ENCODE measurements at places on chromosomes 12 and 14.
A peak's percentile ranks its signal among the peaks of the same experiment; 100 is the strongest.

- DNase-seq: no peak
These were observed 58.8 kb upstream of the FBRSL1 start for GRCh38 chr12:132430838-132431774.

DNA sequence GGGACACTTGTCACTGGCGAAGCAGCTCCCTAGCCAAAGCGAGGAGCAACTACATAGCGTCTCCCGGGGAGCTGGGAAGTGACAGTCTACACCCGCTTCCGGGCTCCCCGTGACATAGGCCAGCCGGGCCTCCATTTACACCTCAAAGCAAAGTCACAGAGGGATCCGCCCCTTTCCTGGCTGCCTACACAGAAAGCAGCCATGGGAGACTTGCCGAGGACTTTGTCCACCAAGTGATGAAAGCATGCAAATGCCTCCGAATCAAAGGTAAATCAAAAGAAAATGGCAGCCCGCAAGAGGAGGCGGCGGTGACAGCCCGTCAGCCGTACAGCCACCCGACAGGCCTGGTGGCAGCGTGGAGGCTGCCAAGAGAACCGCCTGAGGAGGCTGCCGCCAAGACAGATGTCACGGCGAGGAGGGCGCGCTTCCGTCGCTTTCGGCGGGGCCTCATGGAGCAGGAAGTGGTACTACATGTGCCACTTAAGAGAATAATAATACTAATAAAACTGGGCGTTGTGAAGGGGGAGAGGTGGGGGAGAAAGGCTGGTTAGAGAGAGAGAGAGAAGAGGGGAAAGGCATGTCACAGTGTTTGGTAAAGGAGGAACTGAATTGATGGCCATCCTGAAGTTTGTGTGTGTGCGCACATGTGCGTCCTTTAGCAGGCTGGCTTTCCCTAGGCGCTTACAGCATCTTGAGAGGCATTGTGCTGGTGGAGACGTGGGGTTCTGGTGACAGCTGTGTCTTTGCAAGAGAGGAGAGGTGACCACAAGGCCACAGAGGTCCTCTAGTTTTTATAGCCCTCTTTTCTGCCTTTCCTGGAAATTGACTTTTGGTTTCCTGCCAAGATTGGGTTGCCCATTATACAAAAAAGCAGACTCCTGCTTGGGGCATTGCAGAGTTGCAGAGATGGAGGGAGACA, 661.7 kb downstream of the VRK1 start:
- no peak for DNase-seq

DNA sequence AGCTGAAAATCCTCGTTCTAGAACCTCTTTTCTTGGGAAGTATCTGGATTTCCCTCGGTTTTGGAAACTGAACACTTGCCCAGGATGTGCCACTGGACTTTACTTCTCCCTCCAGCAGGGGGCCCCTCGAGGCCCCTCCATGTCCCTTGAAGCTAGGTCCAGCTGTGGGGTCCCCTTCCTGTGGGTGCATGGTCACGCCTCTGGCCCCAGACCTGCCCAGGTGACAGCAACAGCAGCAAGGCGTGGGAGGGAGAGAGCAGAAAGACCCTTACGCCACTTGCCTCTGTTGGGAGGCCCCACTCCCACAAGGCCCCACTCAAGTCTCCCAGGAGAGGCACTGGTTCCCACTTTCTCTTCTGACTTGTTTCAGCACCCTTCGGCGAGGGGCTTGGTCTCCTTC, 3.1 kb downstream of the SLC25A29 start:
- DNase-seq: peak; percentile 32

- DNase-seq: no peak
These were observed 6.3 kb upstream of the OR4E2 start for GRCh38 chr14:21647380-21647779.

DNA sequence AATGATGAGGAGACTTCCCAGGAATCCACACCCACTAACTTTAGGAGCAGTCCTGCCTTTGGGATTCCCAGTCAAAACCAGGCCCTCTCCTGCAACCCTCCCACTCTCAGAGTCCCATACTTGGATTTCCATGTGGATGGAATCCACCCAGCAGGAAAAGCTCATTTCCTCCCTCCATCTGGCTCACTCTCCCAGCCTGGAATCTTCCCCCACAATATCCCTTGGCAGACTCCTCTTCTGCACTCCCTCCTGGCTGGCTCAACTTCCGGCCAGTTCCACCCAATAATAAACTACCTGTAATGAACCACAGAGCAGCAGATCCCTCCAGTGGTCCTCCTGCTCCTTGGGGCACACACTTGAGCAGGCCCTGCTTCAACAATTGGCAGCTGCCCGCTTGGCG, 102.8 kb upstream of the EGLN3 start:
- peak; percentile 53 for DNase-seq

DNA sequence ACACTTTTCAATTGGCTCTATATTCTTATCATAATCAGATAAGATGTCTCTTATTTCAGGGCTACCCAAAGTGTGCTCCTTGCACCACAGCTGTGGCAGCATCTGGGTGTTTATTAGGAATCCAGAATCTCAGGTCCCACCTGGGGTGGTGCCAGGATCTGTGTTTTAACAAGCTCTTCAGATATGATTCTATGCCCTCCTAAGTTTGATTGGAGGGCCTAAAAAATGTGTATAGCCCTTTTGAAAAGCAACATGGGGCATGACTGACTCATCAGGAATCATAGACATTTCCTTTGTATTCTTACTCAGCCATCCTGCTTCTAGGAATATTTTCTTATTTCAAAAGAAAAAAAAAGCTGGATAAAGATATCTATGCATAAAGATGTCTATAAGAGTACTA, 103.1 kb downstream of the HELB start:
- DNase-seq: peak; percentile 60

GRCh38 chr12:108751821-108752220, 20.5 kb upstream of the CORO1C start:
- DNase-seq: no peak

- DNase-seq: no peak
These were observed 188.3 kb downstream of the GXYLT1 start for GRCh38 chr12:41956353-41956752.

DNA sequence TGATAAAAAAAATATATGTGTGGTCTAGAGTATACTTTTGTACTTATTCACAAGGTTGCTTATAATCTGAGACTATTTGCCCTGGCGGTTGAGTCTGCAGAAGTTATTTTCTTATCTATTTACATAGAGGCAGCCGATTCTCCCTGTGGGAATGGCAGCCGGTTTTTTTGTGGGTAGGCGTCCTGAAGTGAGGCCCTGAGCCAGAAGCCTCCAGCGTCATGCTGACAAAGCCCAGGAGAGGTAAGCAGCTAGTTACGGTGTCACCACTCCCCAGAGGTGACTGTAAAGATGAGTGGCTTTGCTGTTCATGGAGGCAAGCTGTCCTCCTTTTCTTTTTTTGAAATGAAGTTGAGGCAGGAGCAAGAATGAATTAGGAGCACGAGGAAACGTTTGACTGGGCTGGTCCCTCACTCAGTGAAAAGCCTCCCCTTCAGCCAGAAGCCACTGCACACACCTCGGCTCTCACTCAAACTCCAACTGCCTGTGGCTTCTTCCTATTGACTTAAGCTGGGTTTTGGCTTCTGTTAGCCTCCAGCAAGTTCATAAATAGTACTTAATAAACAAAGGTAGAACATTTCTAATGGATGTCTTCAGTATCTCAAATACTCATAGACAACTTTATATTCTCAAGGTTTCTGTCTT, 21.5 kb downstream of the PAX9 start:
- DNase-seq: no peak

- DNase-seq: no peak
These were observed 23.2 kb upstream of the C12orf76 start for GRCh38 chr12:110071504-110071903.

GRCh38 chr12:109702111-109702841, 11.3 kb upstream of the FAM222A start:
- no peak for DNase-seq

GRCh38 chr14:46344327-46344937, 307.1 kb downstream of the RPL10L start:
- peak; percentile 34 for DNase-seq

GRCh38 chr12:29012673-29013072, 136.4 kb upstream of the FAR2 start:
- no peak for DNase-seq

- no peak for DNase-seq
These were observed 420.8 kb downstream of the EGLN3 start for GRCh38 chr14:33529787-33530757.

DNA sequence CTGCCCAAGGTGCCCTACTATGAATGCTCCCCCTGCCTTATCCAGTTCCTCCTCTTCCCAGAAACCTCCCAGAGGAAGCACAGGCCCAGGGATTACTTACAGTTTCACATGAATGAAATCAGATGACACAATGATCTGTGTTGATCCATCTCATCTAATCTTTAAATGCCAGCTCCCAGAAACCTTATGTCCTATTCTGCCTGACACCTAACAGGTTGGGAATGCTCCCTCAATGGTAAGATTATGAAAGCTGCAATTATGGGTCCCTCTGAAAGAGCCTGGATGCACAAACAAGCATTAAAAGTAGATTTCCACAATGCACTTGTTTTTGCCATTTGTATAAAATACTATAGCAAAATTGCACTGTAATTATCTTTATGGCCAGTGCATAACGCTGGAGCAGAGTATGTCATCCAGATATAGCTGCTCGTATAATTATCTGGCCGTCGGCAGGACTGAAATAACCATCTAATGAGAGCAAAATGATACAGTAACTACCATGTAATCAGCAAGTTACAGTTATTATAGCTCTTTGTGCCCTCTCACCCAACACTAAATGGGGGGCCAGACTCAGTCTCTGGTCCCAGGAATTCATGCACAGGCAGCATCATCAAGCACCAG, 4.4 kb upstream of the ZBTB39 start:
- no peak for DNase-seq

GRCh38 chr14:52000696-52001095, 11.3 kb downstream of the RTRAF start:
- no peak for DNase-seq

DNA sequence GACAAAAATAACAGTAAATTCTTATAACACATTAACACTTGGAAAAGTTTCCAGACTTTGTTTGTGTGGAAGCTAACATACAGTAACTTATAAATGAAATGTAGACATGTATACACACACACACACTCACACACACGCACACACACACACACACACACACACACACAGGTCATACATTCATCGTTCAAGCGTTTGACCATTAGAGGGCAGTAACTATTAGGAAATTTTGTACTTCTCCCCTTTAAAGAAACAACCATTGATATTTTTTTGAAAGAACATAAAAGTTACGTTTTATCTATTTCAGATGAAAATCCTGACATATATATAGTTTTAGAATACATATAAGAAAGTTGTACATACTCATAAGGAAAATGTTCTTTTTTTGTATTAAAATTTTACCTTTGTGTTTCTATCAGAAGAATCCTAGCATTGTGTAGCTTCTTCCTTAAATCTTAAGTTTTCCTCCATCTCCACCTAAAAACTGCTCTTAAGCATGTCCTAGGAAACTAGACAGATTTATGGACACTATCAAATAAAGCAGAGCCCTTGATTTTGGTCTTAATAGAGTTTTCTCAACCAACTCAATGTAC, 29.0 kb downstream of the PTPRQ start:
- peak; percentile 41 for DNase-seq

DNA sequence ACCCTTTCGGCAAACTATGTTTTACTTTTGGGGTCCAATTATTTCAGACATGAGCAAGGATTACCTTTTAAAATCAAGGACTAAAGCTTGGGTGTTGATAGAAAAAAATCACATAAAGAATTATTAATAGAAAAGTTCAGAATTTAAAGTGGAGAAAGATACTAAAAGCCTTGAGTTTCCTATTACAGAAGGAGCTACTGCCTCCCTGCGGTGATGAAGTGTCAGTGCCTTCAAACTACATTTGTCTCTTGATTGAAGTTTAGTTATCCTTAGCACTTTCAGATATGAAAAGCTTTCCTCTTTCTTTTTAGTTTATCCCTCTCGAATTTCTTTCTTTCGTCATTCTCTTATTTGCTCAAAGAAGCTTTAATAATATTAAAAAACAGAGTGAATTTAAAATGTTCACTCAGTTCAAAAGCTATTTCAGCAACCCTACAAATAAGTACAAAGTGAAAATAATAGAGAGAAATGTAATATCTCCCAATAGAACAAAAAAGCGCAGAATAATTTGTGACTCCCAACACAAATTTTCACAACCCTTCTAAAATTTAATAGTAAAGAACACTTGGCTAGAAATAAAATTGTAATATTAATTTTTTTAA, 87.6 kb downstream of the SEC23A start:
- peak; percentile 51 for DNase-seq

DNA sequence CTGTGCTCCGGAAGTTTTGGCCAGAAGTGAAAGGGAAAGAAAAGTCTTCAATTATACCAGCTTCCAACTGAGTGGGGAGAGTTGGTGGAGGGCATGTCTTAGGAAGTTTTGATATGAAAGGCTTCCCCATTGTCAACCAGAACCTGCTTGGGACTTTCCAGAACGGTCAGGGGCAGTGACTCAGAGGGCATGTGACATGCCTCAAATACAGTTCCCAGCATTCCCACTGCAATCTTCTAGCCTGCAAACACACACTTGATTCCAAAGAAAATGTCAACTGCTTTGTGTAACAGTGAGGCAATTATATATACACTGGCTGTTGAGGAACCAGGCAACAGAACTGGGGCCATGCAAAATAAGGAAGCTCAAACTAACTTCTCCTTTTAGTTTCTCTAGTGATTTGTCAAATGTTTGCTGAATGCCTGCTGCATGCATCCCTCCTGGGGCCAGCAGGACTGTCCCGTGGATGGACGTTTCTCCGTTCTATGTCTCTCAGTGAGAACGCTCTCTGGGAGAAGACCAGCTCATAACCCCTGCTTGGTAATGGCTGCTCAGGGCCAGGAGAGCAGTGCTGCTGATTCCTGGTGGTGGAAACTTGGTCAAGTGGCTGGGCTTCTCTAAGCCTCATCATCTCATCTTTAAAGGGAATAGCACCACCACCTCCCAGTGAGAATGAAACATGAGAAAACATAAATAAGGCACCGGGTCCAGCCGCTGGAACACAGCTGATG, 18.3 kb downstream of the SLC25A47 start:
- peak; percentile 41 for DNase-seq

- peak; percentile 97 for DNase-seq
These were observed 284.7 kb upstream of the PWP1 start for GRCh38 chr12:107400686-107401447.

GRCh38 chr12:8668441-8668840, 5.8 kb upstream of the MFAP5 start:
- DNase-seq: no peak

GRCh38 chr12:93502802-93503623, 35.7 kb downstream of the MRPL42 start:
- DNase-seq: peak; percentile 35

DNA sequence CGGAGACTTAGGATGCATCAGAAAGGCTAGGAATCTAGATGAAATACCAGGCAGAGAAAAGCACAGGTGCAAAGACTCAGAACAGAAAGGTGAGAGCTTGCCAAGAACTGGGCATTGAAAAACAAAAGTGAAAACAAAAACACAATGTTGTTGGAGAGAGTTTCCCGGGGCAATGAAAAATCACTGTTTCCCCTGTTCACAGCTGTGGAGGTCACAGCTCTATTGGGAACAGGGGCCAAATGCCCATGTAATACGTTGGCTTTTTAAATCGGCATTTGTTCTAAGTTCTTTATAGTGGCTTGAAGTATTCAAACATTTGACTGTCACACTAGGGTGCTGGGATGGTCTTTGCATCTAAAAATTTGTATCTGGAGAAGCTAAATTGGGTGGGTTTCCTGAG, 108.3 kb downstream of the SLC15A4 start:
- DNase-seq: no peak
